ENCODE measurements at places on chromosomes 1 and 21.

GRCh38 chr1:29471487-29472313 is 235.4 kb downstream of the PTPRU start:
- DNase-seq: no peak

GRCh38 chr1:26786437-26787380 is 1.0 kb upstream of the PIGV start:
- peak; percentile 78 for DNase-seq

DNA sequence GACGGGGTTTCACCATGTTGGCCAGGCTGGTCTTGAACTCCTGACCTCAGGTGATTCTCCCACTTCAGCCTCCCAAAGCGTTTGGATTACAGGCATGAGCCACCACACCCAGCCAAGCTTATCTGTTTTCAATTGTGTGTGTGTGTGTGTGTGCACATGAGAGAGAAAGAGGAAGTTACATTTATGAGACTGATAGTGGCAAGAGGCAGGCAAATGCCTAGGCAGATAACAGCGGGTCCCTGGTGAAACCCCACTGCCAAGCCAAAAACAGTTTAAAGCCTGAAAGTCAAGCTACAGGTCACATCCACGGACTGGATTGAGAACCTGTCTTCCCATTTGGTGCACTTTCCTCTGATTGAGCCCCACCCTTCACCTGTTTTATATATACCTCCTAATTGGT is 35.1 kb upstream of the IFNGR2 start:
- DNase-seq: no peak

DNA sequence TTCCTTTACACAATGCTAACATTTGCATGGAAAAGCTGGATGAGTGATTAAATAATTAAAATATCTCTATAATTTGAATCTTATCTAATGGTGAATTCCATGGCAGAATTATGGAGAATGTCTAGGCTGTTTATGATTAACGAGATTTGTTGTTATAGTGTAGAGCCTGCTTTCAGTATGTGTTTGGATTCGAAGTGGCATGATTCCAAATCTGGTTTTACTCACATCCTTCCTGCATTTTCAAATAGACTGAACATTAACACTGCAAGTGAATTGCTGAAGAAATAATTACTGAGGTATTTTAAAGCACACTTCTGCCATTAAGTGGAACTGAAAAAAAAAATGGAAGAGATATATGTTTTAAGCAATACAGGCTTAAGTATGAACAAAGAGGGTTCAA is 5.1 kb upstream of the NEK7 start:
- no peak for DNase-seq
